ENCODE measurements at places on chromosomes 6 and 20.

GRCh38 chr6:129195643-129196042 is 312.7 kb downstream of the LAMA2 start:
- no peak for DNase-seq

DNA sequence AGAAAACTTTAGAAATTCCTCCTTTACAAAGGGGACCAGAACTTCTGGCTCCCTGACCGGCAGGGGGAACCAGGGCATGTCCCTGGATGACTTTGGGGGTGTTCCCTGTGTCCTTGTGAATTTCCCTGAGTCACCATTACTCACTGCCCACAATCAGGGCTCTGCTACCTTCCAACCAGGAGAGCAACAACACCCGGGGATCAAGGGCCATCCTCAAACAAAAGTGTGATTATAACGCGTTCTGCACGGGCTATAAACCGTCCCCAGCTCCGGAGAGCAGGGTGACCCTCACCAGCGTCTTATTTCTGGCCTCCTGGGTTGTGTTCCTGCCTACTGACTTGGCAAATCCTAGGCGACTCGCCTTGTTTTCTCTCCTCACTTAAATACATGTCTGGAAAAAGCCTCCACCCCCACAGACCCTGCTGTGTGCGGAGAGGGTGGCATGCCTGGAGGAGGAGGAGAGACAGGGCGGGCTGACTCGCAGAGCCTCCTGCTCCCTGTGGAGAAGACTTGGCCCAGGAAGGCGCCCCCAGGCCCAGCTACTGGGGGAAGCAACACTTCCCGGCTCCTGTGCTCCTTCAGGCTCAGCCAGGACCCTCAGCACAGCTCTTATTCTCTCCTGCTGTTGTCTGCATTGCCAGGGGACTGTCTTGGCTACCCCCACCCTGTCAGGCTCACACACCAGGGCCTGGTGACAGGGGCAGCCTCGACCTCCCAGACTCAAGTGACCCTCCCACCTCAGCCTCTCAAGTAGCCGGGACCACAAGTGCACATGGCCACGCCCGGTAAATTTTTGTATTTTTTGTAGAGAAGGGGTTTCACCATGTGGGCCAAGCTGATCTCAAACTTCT is 54.1 kb downstream of the FGD2 start:
- DNase-seq: no peak

DNA sequence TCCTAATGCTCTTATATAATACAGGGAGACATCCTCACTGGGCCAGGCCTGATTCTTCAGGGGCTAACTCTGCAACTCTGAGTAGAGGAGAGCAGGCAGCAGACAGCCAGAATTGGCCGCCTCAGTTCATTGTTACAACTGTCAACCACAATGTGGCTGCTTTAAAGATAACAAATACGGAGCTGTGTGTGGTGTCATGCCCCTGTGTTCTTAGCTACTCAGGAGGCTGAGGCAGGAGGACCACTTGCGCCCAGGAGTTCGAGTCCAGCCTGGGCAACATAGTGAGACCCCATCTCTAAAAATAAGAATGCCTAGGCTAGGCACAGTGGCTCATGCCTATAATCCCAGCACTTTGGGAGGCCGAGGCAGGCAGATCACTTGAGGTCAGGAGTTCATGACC is 34.3 kb downstream of the CEP250 start:
- no peak for DNase-seq

- DNase-seq: no peak
These were observed 50.7 kb upstream of the PRND start for GRCh38 chr20:4671015-4671414.

- no peak for DNase-seq
These were observed 20.4 kb upstream of the MCUR1 start for GRCh38 chr6:13834790-13835189.

DNA sequence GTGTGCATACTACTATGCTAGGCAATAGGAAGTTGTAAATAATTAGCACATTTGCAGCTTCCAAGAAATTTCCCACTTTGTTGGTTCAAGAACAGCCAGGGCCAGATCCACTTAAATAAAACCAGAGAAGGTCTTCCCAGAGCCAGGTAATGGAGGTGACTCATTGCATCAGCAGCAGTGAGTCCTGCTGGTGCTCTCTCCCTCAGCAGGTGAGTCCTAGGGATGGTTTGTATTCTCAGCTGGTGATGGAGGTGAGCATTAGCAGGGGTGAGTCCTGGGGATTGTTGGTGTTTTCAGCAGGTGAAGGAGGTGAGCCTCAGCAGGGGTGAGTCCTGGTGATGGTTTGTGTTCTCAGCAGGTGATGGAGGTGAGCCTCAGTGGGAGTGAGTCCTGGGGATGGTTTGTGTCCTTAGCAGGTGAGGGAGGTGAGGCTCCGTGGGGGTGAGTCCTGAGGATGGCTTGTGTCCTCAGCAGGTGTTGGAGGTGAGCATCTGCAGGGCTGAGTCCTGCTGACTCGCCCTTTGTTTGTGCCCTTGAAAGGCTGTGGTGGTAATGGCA is 232.8 kb upstream of the EXOC2 start:
- DNase-seq: no peak

DNA sequence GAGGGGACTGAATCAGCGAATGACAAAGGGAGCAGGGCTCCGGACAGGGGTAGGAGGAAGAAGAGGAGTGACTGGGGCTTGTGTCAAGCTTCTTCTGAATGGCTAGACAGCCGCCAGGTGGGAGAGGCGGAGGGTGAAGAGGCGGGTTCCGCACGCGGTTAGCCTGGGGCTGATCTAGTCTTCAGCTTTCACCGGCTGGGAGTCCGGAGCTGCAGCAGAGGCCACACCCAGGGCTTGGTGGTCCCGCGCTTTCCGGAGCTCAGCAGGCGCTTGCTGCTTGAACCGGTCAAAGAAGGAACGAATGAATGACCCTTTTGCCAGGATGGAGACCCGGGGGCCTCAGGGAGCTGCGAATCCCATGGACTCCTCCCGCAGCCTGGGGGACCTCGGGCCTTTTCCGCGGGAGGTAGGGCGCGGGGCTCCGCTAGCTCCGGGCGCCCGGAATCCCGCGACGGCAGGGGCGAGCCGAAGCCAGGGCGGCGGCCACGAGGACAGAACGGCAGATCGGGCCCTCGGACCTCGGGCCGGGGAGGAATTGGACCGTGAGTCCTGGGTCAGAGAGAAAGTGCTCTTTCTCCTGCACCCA is at the start of gene C6orf141:
C6orf141 (plus strand) TSS at position 177 of the 586 bp plus-strand sequence; CDS start at position 302, 125 bp downstream.
- DNase-seq: no peak

DNA sequence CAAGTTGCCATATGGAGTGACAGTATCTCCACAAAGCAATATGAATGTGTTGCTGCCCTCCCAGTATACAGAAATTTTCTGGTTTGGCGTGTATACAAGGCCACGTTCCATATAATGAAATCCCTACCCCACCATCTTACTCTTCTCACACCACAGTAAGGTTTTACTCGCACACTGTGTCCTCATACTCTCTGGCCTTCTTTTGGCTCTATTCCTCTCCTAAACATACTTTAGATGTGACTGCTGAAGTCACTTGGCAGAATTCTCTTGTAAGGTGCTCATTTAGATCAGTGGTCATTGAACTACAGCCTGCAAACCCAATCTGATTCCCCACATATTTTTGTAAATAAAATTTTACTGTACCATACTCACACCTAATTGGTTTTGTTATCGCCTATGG is 123.2 kb downstream of the RFPL4B start:
- DNase-seq: no peak

- DNase-seq: no peak
These were observed 93.8 kb upstream of the POPDC3 start for GRCh38 chr6:105273589-105273988.

DNA sequence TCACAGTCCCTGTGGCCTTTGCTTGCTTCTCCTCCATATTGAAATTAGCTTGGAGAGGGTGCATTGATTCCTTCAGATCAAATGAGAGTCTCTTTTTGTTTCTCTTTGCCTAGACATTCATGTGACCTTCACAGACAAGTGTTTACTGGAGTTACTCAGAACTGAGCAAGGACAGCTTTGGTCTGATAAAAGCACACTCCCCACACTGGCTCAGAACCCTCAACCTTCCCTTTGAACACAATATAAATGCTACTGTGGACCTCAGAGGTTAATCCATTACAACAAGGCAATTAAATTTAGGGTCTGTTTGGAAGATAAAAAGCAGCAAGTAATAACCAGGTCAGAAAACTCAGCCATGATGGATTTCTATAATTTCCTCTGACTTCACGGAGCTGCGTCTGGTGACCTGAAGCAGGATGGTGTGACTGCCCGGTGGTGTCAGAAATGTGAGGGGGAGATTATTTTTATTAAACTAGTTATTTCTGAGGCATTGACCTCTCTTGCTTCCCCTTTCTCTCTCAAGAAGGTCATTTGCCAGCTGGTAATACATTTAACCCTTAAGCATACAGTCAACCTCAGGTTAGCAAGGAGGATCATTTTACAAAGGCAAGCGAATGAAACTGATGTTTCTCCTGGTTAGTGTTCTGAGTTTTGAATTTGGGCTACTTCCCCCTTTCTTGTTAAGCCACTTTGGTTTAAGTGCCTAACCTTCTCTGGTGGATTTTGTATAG is 208.2 kb downstream of the CLIC5 start:
- DNase-seq: no peak
